ENCODE measurements at places on chromosomes 2 and 18.
A peak's percentile ranks its signal among the peaks of the same experiment; 100 is the strongest.

DNA sequence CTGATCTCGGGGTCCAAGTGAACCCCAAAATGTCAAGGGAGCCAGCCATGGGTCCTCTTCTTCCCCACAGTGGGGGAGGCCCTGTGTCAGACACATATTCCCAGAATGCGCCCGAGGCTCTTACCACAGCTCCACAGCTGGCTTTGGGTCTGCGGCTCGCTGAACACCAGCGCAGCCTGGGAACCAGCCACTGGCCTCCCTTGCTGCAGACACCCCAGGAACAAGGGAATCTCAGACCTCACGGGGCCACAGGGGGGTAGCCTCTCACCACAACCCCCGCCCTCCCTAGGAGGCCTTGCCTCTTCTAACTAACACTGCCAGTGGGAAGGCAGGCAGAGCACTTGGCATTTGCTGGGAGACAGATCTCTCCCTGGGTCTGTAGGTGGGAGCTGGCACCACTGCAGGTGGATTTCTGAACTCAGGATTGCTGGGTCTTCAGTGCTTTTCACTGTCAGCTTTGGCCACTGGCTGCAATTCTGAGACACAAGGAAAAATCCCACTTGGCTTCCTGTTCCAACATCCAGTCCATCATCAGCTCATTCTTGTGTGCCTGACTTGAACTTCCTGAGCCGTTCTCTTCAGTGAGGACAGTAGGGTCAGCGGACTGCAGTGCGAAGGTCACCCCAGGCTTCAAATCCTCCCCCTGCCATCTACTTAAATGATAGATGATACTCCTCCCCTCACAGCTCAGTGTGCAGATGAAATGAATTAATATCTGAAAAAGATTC is 128.7 kb downstream of the CAPN13 start:
- no peak for DNase-seq

DNA sequence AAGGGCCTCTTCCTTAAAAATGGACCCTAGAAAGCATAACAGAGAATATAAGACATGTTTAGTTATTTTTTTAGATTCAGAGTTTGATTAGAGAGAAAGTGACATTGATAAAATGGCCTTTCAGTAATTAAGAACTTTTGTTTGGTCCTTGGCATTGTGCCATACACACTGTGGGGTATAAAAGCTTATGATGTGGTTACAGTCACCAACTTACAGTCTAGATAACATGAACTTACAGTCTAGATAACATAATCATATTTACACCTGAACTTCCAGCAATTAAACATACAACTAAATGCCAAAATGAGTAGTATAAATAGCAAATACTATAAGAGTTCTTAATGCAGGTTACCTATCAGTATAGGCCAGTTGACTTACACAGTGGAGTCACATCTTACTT is 25.6 kb upstream of the EFEMP1 start:
- no peak for DNase-seq

GRCh38 chr2:20352581-20353216 is 2.1 kb upstream of the PUM2 start:
- DNase-seq: no peak

GRCh38 chr18:13217971-13218367 is 591 bp upstream of the LDLRAD4 start:
- peak; percentile 5 for DNase-seq

DNA sequence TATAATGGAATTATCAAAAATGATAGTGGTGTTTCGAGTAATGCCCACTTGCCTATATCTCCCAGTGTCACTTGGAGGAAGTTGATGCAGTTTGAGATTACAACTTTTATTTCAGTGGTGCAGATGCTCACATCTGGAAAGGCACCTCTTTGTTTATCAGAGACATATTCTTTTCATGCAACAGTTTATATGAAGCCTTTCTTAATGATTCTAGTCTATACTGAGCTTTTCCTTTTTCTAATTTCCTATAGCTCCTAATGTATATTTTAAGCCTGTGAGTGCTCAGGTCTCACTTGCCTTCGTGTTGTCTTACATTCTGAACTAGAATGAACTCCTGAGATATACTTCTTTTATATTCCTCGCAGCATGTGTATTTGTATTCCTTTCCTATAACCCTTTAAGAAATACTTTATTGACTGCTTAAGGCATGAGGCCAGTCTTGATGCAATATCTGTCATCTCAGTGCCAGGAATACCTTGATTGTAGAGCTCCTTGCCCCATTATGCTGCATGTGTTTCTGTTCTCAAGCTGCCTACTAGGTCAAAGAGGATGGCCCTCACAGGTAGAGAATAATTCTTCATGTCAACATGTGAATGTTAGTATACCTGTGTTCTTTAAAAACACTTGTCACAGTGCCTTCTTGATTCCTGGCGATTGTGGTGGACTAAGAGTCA is 52.6 kb downstream of the VRK2 start:
- no peak for DNase-seq

DNA sequence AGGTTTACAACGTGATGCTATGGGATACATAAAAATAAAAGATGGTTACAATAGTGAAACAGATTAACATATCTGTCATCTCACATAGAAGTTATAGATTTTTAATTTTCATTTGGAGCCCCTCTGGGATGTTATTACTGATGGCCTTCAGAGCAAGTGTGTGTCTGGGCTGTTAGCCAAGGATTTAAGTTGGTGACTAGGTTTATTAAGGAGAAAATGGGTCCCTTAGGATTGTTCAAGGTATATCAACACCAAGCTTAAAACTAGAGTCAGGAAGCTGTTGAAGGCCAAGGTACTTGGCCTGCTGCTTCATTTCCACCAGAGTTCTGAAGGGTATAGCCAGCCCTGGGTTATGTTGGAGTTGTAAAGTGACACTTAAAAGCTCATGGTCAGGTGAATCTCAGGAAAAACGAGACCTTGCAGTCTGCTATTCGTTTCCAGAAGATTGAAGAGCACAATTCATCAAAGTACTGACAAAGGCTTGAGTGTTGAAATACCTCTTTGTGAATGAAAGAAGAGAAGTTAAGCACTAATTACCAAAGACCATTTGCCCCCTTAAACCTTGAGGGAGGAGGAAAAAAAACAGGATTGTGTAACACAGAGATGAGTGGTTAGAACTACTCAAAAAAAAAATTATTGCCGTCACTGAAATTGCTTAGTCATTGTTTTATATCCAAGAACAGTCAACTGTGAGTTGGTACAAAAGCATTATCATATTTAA is 48.4 kb downstream of the MAP2 start:
- no peak for DNase-seq

GRCh38 chr2:27856386-27856785 is 33.8 kb downstream of the RBKS start:
- no peak for DNase-seq

DNA sequence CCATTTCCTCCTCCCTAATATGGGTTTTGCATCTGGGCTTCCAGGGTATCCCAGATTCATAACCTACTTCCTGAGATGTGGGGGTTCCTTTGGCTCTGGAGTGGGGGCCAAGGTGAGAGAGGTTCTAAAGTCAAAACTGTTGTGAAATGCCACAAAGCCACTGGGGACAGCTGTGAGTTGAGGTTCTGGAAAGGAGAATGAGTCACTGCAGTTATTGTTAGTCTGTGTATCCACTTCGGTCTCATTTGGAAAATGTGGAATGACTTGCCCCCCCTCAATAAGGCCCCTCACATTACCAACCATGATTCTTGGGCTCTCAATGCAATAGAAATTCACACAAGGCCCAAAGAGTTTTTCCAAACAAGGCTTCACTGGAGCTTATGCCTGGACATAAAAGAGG is 51.1 kb upstream of the LGALSL start:
- DNase-seq: no peak

DNA sequence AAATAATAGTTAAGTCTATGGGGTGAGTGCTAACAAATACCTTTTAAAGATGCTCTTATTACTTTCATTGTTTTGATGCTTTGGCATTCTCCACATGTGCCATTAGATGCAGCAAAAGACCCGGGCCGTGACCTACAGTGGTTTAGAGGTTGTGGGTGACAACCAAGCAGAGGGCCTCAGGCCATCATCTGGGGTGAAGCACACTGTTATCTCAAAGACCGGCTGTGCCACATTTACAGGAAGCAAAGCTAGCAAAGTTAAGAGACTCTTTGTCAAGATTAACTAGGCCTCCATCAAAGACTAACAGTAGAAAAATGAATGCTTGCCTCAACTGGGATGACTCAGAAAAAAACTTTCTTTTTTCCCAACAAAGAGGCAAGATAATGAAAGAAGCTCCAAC is 695.3 kb downstream of the SATB2 start:
- DNase-seq: no peak

DNA sequence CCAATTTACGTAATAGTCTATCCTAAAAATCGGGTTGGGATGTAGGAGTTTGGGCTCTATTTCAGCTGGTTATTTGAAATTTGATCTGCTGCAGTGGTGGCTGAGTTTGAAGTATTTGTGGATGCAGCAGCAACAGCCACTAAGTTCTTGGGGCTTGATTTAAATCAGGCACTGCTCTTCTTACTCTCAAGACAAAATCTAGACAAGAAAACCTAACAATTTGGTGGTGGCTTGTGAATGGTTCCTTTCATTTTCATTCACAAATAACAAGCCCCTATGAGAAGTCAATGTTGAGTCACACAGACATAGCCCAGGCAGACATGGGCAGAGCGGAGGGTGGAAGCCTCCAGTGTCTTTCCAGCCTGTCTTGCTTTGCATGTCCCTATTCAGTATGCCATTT is 199.3 kb downstream of the LTBP1 start:
- DNase-seq: no peak

- no peak for DNase-seq
These were observed 306.0 kb upstream of the ACVR2A start for GRCh38 chr2:147538821-147539220.

DNA sequence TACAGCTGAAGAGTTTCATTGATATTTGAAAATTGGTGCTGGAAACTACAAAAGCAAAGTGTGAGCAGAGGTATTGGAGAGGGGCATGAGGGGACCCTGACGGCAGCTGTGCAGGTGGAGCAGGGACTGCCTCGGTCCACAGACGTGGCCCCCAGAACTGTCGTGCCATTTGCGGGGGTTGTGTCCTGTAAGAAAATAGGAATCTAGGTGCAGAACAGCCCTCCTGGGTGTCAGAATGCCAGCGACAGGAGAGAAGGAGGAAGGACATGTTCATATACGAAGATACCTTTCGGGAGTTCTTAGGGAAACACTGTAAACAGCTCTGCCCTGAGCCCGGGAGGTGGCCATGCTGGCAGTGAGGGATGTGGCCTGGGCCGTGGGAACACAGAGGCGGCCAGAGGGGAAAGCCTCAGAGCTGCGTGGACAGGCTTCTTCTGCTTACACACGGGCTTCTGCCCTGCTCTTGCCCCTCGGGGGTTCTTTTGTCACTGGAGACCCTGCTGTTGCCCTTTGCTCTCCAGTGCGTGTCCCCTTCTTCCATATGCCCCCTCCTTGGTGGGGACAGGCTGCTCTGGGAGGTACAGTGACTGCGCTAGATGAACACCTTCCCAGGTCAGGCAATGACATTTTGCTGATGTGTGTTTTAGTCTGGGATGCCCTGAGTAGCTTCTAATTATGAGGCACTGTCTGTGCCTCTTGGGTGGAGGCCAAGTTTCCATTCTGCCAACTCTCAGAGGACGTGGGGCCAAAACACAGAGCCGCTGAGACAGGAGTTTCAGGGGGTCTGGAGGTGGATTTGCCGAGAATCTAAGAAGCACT is 81.9 kb upstream of the TXNDC2 start:
- no peak for DNase-seq

DNA sequence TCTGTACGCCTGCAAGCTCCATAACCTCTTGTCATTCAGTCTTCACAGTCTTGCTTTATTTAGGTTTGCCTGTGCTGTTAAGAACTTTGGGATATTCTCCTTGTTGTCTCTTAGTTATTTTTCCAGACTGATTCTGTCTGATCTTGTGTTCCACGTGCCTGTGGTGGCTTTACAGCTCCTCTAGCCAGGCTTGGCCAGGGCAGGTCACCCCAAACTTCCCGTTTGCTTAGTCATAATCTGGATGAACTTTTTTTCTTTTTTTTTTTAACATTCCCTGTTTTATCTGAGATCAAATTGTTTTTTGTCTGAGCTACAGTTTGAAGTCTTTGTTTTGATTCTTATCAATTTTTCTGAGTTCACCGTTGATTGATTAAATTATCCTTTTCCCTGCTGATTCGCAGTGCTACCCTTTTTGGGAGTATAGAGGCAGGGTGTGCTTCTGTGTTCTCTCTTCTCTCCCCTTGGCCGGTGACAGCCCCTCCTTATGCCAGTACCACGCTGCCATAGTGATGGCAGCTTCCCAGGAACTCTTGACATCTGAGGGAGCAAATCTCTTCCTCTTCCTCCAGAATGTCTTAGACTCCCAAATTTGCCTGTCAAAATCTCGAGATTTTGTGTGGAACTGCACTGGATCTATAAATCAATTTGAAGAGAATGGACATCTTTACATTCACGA is 2.5 kb downstream of the SP100 start:
- DNase-seq: no peak

DNA sequence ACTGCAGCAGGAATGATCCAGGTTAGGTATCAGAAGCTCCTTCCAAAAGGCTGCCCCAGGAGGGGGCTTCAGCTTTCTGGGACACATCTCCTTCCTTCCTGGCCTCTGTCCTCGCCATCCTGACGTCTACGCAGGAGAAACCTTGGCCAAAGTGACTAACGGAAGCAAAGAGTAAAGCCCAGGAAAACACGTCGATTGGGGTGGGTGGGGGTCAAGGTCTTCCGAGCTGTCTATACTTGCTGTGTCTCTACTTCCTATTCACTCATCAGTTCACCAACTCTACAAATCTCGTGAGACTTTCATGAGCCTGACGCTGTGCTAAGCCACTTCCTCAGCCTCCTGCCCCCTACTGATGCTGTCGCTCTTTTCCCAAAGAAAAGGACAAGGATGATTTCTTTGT is 212.6 kb downstream of the TNS1 start:
- DNase-seq: peak; percentile 40

DNA sequence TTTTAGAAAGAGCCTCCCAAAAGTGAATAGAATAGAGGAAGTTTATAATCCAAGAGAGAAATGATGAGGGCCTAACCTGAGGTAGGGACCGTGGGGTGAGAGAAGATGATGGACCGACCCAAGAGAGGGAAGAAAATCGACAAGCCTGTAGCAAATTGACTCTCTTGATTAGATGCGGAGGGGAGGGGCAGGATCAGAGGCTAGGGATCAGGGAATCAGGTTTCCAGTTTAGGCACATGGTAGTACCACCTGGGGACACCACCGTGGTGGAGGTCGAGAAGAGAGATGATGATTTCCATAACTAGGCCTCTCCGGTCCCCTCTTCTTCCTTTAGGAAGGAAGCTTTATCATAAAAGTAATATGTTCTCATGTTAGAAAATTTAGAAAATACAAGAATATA is 108.7 kb upstream of the ALPP start:
- DNase-seq: no peak

DNA sequence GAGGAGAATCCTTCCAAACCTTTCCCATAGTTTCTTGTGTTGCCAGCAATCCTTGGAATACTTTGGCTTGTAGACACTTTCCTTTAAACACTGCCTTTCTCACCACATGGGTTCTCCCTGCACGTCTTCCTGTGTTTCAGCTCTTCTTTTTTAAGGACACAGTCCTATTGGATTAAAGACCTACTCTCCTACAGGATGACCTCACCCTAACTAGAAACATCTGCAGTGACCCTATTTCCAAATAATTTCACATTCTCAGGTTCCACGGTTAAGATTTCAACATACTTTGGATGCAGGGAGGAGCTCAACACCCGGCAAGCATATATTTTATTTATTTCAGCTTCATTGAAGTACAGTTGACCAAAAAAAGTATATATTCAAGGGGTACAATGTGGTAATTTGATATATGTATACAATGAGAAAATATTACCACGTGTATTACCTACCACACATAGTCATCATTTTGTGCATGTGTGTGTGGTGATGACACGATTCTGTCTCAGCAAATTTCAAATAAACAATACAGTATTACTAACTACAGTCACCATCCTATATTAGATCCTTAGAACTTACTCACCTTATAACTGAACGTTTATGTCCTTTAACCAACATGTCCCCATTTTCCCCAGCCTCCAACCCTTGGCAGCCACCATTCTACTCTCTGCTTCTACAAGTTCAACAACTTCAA is 745.0 kb downstream of the CBLN2 start:
- DNase-seq: no peak

Data from CD4-positive, alpha-beta T cell treated with Interleukin-12 subunit alpha and Interleukin-12 subunit beta, for 1 hour (primary cell).